ENCODE measurements at places on chromosomes 1 and 21.
A peak's percentile ranks its signal among the peaks of the same experiment; 100 is the strongest.

DNA sequence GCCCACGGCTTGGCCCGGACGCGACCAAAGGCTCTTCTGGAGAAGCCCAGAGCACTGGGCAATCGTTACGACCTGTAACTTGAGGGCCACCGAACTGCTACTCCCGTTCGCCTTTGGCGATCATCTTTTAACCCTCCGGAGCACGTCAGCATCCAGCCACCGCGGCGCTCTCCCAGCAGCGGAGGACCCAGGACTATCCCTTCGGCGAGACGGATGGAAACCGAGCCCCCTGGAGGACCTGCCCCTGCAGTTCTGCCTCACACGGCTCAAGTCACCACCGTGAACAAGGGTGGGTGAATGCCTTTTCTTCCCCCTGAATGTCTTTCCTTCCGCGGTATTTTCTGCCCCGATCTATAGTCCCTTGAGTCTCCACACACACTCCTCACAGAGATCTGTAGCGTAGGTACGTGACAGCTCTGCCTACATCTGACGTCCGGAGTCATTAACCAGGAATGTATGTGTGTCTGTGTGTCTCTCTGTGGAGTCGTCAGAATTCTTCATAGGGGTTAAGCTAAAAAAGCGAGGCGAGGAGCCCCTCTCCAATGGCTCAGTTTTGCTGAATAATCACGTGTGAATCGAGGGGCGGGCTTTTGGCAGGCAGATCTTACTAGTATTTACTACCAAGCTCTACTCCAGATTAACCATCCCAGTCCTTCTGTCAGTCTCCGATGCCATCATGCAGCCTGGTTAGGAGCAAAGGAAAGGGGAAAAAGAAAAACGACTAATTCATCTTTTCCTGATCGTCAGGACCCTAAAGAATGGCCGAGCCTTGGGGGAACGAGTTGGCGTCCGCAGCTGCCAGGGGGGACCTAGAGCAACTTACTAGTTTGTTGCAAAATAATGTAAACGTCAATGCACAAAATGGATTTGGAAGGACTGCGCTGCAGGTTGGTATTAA is at the start of gene CDKN2C:
TSS of gene CDKN2C (plus strand) at position 635 of the 898 bp plus-strand sequence. CDS start at position 759, 124 bp downstream.
- no peak for DNase-seq

- DNase-seq: no peak
These were observed 168.3 kb downstream of the SLC35F3 start for GRCh38 chr1:234072793-234073192.

- DNase-seq: no peak
These were observed 5.5 kb downstream of the RCC2 start for GRCh38 chr1:17434016-17434415.

GRCh38 chr1:81703391-81703755 is 97.4 kb upstream of the ADGRL2 start:
- DNase-seq: no peak

- no peak for DNase-seq
These were observed 80.1 kb upstream of the KCNK2 start for GRCh38 chr1:215002471-215002870.

DNA sequence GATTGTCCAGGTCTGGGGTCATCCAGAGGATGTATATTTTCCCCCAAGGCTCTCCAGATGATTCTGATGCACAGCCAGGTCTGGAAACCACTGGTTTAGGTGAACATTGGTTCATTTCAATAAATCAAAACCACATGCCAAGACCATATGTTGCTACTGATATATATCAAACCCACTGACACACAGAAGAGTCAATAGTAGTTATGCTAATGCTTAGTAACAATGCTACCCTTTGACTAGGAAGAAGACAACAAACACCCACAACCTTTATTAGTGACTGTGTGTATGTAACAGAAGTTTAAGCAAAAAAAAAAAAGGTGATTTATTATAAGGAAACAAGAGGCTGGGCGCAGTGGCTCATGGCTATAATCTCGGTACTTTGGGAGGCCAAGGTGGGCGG is 35.6 kb upstream of the POU2F1 start:
- DNase-seq: no peak

DNA sequence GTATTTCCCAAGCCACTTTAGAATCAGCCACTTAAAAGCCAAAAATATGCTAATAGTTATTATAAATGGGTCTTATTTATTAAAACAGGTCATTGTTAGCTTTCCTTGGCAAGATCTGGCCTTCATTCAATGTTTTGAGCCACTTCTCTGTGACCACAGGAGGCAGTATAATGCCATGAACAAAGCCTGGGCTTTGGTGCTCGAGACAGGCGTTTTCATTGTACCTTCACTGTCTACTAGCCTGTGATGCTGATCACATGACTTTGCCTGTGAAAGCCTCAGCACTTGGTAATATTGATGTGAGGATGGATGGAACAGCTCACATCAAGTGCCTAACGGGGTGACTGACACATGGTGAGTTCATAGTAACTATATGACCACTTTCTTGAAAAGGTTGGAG is 217.0 kb downstream of the RWDD3 start:
- no peak for DNase-seq

DNA sequence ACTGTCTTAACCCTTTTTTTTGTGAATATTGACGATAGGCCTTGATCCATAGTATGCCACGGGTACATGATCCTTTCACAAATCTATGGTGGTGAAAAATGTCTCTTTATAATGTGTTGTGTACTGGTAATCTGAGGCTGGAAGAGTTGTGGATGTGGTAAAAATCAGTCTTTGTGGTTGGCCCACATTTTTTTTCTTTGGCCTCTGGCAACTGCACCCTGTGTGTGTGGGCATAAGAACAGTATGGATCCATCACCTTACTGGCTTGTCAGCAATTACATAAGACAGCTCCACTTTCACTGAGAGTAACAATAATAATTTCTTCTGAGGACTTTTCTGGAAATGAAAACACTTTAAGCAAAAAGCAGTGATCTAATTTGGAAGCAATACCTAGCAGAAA is 101.6 kb downstream of the GABPA start:
- no peak for DNase-seq

DNA sequence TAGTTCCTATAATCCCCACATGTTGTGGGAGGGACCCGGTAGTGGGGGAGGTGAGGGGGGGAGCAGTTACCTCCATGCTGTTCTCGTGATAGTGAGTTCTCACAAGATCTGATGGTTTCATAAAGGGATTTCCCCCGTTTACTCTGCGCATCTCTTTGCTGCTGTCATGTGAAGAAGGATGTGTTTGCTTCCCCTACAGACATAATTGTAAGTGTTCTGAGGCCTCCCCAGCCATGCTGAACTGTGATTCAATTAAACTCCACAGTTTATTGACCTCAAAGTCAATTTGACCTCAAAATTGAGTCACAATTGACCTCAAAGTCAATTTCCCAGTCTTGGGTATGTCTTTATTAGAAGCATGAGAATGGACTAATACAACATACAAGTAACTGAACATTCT is 19.7 kb downstream of the DPH5 start:
- no peak for DNase-seq

DNA sequence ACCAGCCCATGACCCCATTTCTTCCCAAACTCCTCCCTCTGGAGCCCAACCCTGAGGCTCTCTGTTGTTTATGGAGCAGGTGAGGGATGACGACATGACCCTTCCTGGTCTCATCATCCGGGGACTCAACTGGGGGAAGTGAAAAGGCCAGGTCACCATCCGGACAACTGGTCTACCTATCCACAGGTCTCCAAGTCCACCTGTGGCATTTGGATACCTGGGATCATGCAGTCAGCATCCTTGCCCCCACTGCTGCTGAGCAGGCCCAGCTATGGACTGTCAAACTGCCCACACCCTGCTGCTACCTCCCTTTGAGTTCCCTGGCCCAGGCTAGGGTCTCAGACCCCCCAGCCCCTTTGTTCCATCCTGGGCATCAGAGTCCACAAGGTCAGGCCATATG is 60.0 kb upstream of the LAPTM5 start:
- no peak for DNase-seq

DNA sequence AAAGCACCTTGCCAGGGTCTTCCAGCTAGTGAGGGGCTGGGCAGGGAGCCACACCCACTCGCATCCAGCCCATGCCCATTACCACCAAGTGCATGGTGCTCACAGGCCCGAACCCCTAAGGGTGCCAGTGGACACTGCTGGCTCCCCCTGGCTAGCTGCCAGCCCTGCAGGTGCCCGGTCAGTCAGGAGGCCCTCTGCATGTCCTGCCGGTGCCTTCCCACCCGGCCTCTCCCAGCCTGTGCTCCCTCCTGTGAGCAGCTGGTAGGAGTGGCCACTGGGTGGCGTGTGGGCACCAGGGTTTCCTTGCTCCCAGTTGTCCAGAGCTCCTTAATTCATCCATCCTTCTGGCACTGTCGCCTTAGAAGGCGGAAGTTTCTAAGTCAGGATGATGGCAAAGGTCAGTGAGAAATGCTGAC is 33.4 kb downstream of the QSOX1 start:
- no peak for DNase-seq

DNA sequence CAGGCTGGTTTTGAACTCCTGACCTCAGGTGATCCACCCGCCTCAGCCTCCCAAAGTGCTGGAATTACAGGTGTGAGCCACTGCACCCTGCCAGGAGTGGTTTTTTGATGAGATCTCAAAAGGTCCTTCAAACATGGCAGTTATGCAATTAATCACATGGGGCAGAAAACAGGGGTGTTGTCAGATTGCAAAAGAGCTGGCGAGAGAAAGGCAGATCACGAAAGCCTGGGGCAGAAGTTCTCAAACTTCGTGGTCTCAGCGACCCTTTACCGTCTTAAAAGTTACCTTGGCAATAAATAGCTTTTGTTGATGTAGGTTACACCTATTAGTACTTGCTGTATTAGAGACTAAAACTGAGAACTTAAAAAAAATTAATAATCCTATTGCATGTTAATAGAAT is 16.1 kb downstream of the CNR2 start:
- no peak for DNase-seq

- no peak for DNase-seq
These were observed at the start of gene TMEM79 for GRCh38 chr1:156284112-156284511. Gene TMEM79 (plus strand): TSS chr1:156284325. CDS start chr1:156285227, 902 bp downstream.

GRCh38 chr1:41862384-41863221 is 56.1 kb downstream of the HIVEP3 start:
- peak; percentile 15 for DNase-seq

GRCh38 chr1:1778663-1779319 is 521 bp upstream of the NADK start:
- DNase-seq: peak; percentile 52

DNA sequence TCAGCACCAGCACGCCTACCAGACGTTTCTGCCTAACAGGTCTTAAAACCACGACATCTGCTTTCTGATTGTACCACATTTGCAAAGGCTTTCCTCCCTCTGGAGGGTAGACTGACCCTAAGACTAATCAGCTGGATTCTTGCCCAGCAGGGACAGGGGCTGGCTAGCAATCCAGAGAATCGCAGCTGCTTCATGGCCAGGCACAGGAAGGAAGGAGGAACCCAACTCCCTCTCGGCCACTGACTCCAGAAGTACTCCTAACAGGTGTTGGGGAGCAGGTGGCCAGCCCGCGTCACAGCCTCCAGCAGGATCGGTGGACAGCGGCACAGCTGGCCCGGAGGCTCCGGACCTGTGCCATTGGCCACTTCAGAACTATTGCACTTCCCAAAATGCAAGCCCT is 180.8 kb downstream of the NPHP4 start:
- no peak for DNase-seq

GRCh38 chr1:87513255-87513654 is 184.6 kb downstream of the LMO4 start:
- DNase-seq: no peak

GRCh38 chr1:85116856-85117255 is 68.6 kb upstream of the MCOLN3 start:
- DNase-seq: no peak

GRCh38 chr1:113141650-113142473 is 68.9 kb downstream of the LRIG2 start:
- no peak for DNase-seq
